ENCODE measurements at places on chromosomes 7 and 10.

DNA sequence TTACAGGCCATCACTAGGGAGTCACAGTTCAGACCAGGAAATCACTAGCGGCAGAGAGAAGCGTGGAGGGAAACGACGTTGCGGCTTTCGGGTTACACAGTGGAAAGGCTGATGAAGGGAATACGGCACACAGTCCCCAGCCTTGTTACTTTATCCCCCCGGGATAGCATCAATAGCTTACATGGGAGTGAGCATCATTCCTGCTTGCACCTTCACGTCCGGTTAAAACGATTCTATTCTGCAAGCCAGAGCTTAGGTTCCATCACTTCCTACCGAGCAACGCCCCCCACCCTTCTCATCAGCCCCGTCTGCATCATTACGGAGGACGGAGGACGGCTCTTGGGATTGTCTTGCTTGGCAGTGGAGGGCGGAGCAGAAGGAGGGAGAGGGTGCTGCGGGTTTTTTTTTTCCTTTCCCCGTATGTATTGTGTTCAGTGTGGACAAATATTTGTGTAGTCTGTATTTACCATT is 124.9 kb downstream of the CLEC2L start:
- DNase-seq: no peak

- DNase-seq: peak; percentile 55
These were observed 46.2 kb downstream of the GPAM start for GRCh38 chr10:112137154-112137987.

GRCh38 chr10:131743190-131744151 is 157.3 kb upstream of the PPP2R2D start:
- DNase-seq: peak; percentile 1

DNA sequence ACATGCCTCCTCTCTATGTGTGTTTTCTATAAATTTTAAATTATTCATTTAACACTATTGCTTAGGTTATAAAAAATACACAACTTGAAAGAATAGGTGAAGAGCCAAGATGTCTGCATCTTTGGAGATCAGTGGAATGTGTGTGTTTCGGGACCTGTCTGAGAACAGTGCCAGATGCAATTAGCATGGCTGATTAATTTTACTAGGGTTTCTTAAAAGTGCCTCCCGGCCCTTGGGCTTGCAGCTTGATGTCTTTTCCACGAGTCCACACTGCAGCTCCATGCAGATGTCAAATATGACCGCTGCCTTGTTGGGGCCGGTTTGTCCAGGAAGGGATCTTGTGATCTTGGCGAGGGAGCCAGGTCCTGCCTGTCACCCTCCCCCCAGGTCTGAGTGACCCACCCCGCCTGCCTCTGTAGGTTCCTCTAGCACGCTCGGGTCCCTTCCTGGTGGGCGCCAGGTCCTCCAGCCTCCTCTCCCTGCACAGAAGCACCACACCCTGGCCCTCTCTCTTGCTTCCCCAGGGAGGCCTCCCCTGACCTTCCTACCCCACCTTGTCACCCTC is 20.7 kb downstream of the LHPP start:
- no peak for DNase-seq

DNA sequence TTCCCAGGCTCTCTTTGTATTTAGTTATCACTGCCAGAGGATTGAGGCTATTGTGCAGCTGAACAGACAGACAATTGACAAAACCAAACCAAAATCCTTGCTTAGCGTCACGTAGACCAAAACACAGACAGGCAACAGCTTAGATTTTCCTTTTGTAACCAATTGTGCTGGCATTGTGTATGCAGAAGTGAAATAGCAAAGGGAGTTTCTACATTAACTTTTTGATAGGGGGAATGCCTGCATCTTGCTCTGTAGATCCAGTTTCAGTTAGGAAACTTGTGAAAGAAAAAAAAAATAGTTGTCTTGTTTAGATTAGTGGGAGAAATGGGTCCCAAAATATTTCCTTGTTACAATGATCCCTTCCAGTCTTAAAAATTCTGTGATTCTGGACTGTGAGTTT is 333.8 kb downstream of the BBS9 start:
- DNase-seq: no peak

All from CD4-positive, alpha-beta T cell treated with Interleukin-10 for 1 hour (primary cell).